ENCODE measurements at places on chromosomes 7 and 10.

DNA sequence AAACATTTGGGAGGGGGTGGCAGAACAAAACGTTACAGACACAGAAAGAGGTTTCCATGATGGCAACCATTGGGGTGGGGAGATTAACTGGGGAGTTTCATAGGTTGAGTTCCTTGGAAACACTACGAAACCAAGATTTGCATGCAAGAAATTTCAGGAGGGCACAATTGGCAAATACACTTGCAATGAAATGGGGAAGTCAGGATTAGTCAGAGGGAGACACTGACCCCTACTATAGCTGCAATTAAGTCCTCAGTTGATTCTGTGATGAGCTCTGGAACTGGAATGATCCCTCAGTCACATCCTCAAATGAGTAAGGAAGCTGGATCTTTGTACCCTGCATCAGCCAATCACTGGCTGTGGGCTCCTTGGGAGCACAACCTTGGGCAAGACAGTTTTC, 22.1 kb downstream of the CPEB3 start:
- DNase-seq, result no peak

GRCh38 chr7:151683615-151684407, 164.1 kb upstream of the RHEB start:
- DNase-seq, result no peak

DNA sequence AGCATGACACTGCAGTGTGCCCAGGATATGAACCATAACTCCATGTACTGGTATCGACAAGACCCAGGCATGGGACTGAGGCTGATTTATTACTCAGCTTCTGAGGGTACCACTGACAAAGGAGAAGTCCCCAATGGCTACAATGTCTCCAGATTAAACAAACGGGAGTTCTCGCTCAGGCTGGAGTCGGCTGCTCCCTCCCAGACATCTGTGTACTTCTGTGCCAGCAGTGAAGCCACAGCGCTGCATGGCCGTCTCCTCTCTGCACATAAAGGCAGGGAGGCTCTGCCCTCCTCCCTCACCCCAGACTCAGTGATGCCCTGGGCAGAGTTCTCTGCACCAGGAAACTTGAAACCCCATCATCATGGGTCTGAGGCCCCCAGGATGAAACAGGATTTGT, 70.7 kb upstream of the PRSS58 start:
- no peak for DNase-seq

- no peak for DNase-seq
These were observed 988 bp upstream of the CD36 start for GRCh38 chr7:80637454-80637853.

- no peak for DNase-seq
These were observed 186.7 kb upstream of the ANK3 start for GRCh38 chr10:60576130-60577069.

DNA sequence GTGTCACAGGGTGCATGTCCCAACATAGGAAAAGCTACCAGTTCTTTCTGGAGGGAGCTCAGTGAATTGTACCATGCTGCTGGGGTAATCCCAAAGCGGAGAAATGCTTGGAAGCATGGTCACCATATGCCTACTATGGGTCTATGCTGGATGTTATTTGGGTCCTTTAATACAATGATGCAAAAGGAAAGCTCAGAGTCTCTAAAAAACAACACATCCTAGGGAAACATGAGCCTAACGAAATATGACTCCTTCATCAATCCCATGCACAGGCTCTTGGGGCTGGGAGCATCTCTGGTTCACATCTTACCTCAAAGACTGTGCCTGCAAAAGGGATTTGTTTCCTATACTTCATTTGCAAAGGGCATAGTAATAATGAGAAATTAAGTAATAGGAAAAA, 65.2 kb downstream of the CUBN start:
- no peak for DNase-seq

DNA sequence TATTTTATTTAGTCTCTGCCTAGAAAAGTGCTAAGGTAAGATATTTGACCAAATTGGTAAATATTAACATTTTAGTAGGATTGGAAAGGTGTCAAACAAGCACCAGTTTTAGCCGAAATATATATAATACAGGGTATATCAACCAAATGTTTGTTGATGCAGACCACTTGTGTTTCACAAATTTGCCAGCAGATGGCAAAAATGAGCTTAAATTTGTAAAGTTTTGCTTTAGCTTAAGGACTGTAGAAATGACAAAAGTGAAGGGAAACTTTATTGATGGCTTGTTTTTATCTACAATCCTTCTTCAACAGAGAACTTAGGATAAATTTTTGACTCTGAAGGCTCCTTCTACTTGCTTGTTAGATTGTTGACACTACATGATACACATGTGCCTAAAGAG, 4.8 kb upstream of the POLR1F start:
- peak; percentile 66 for DNase-seq

- no peak for DNase-seq
These were observed 72.6 kb upstream of the ZNF92 start for GRCh38 chr7:65301007-65301406.

DNA sequence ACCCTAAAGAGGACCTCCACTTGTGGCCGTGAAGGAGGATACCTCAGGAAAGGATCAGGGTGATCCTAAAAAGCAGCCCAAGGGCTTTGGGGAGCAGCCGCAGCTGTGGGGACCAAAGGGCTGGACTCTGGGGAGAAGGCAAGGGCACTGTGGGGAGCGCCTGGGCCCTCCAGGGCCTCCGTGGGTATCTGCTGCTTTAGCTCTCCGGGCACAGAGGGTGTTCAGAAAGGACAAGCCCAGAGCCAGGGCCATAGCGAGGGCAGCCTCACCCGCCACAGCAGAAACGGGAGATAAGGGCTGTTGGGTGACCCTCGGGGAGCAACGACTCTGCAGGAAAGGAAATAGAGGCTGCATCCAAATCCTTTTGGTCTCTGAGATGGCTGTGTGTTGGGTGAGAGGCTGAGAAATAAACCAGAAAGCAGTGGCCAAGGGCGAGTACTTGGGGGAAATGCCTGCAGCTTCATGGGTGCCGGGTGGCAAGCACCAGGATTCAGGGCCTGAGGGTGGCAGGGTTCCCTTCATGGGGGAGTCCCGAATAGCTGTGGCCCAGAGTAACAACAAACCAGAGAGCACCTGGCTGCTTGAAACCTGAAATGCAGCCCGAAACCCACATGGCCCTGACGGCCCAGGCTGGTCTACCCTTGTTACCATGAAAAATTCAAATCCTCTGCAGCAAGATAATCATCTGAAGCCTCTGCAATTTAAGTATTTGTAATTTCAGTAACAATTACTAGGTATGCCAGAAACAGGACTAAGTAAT, 95.2 kb downstream of the VIPR2 start:
- DNase-seq, result no peak

DNA sequence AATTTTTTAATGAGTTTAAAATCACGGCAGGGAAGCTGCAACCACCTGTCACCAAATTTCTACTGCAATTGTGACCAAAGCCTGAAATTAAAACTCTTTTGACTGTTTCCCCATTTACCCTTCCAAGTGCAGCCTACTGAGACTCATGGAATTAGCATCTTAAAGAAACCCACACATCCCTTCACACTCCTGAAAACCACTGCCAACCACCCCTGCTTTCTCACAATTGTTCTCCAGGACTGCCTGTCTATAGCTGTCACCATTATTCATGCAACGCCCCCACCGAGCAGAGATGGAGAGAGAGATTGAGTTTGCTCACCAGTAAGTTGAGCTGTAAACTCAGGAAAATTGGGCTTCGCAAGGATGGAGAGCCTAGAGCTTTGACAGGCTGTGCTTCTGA, 383.8 kb upstream of the SORCS1 start:
- no peak for DNase-seq

All from SK-N-MC (cell line).